ENCODE measurements at places on chromosomes 1 and 21.

DNA sequence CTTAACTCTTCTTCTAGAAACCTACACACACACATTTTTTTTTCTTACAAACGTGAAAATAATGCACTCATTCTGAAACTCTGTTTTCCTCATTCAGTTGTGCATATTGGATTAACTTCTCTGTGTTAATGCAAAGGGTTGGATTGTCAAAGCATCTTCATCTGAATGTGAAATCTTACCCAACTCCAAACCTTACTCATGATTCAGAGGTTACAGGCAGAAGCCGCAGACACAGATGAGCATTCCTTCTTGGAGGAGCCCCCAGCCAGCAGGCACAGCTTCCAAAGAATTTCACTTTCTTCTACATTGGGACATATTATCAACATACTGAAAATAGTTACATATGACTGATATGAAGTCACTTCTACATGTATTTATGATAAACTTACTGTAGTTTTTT is 15.7 kb downstream of the PATJ start:
- no peak for DNase-seq

GRCh38 chr1:160575112-160575664 is 4.1 kb downstream of the CD84 start:
- DNase-seq: no peak

- DNase-seq: no peak
These were observed 13.9 kb upstream of the CAMK1G start for GRCh38 chr1:209569455-209570207.

DNA sequence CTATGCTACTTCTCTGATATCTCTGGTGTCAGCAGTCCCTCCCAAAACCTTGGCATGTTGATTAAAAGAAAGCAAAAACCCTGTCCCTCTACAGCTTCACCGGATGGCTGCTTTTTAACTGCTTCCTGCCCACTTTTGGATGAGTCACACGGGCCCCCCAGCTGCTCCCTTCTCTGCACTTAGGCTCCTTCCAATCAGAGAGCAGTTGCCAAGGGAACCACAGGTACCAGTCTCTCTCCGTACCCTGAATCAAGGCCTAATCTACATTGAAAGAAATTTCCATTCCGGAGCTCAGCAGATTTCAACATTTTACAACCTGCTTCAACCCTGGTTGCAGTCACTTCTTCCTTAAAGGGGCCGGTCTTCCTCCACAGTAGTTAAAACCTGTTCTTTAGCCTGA is 70.6 kb upstream of the GJB5 start:
- DNase-seq: no peak

Data from mucosa of descending colon (tissue), 3 donors.